Suppressor macrophage treated with lipopolysaccharide for 1 hour (primary cell): ENCODE measurements at places on chromosomes 3 and 15.

DNA sequence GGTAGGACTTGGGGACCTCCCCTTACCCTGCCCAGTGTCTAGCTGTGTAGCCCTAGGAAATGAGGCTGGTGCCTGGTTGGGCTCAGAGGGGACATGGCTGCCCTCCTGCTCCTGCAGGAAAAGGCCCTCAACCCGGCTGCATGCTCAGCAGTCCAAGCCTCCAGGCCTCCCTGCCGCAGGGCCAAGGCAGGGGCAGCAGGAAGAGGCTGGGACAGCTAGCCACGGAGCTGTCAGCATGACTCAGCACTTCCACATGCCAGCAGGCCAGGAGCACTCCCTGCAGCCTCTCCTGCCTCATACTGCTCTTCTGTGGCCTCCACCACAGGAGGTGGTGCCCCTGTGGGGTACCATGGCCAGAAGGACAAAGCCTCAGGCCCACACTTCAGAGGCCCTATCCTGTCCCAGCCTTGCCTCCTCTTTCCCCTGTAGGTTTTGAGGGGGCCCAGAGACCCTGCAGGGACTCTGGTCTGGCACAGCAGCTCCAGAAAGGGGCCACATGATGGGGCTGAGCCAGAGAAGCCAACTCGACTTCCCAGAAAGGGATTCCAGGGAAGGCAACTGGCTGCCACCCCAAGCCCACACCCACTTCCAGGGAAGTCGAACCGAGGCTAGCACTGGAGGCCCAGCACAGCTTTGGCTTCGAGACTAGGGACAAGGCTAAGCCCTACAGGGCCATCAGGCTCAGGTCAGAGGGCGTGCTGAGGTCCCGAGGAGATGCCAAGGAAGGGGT lies 19.5 kb downstream of the TKT start:
- DNase-seq: peak; percentile 82

- no peak for DNase-seq
Observed at GRCh38 chr3:29583861-29584260, 303.0 kb downstream of the RBMS3 start.

GRCh38 chr3:77091809-77092208 lies 51.9 kb downstream of the ROBO2 start:
- no peak for DNase-seq

DNA sequence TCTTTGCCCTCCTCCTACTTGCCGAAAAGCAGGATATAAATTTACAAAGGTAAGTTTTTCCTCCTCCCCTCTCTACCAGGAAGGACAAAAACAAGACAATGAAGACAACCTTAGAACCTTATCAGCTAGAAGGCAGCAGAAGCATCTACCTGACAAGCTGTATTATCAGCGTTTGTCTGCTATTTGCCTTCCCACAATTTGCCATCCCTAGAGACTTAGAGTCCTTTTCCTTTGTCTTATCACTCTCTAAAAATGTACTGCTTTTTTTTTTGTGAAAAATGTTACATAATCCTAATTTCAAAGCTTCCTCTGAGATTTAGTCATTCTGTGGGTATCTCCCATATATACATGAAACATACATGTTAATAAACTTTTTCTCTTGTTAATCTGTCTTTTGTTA lies 176.9 kb upstream of the PROK2 start:
- no peak for DNase-seq

DNA sequence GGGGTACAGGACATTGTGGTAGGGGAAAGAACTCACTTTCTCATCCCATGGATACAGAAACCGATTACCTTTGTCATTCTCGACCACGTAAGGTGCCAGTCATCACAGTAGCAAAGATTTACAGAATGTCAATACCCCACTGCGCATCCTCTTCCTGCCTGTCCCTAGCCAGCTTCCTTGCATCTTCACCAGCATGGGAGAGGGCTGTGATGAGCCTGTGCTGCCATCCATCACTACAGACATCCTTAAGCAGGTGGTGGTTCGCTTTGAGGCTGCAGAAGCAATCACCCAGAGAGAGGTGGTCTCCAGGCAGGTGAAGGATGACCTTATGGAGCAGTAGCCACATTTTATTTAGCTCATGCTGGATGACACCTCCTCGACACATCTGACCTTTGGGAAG lies 23.3 kb upstream of the ARIH1 start:
- DNase-seq: no peak

- DNase-seq: no peak
Observed at GRCh38 chr3:52176180-52176752, 21.7 kb upstream of the ALAS1 start.

DNA sequence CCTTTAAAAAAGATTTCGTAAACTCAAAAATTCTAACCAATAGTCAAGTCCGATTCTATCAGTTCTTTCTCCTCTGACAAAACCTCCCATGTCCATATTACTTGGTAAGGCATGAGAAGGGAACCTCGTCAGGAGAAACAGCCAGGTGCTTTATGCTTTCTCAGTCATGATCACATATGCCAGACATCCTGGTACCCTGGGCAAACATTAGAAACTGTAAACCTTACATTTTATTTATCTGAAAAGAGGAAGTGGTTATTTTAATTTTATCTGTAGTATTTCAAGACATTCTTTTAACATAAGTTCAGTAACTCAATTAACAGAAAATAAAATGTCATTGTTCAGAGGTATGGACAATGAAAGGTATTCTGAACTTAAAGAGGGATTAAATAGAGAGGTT lies 474.8 kb upstream of the GBE1 start:
- DNase-seq: no peak

GRCh38 chr3:43870844-43871626 lies 180.3 kb downstream of the ABHD5 start:
- DNase-seq: no peak

GRCh38 chr3:152455989-152456388 lies 187.3 kb downstream of the MBNL1 start:
- DNase-seq: no peak

DNA sequence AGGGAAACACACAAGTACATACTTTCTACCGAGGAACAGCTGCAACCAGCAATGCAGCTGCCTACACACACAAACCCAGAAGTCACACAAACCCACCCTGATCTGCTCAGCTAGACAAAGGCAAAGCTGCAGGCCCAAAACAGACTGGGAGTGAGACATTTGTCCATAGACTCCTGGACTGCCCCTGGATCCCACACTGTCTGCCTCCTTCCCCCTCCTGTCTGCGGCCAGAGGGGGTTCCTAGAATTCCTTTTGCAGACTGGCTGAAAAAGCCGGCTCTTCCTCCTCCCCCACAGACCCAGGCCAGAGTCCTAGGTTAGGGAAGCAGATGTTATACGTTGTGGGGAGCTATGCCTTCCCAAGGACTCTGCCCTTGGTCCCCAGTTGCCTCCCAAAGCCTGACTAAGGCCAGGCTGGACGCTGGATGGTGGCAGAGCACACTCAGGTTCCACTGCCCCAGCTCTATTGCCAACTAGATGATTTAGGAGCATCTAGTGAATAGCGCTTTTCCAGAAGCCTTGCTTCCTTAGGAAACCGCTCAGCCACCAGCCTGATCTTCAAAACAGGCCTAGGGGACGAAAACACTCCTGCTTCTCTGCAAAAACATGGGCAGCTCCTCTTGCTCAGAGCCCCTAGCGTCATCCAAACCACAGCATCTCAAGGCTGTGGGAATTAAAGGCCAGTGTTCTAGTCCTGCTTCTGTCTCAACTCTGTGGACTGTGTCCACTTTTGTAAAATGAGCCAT lies 37.4 kb upstream of the CILP start:
- no peak for DNase-seq

- DNase-seq: no peak
Observed at GRCh38 chr15:74036271-74037170, 42.0 kb downstream of the PML start.

DNA sequence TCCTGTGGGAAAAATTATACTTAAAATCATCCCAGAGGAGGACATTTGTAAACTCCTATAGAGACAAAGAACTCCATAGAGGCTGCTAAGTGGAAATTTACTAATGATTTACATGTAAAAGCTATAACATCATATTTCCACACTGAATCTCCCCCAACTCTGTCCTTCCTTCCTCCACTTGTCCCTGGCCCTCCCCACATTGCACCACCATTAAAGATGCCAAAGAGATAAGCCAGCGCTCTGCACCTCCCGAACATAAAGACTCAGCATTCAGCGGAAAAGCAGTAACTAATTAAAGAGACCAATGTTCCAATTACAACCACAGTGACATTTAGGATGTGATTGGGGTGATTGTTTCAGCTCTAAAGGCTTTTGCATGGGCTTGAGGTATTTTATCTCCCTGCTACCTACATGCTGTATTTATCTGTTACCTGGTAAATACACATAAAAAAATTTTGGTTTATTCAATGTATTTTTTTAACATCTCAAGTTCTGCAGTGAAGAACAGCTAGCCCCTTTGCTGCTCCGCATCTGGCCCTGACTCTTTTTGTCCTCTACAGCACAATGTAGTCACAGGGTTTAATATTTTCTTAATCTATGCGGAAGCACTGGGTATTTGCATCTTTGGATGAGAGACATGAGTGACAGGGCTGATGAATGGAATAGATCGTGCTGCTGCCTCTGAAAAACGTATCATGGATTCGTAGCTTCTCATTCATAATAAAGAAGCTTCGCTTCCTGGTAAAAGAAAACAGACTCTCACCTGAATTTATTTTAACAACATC lies 35.3 kb upstream of the B3GNT5 start:
- no peak for DNase-seq

GRCh38 chr3:153277029-153277428 lies 115.0 kb downstream of the RAP2B start:
- DNase-seq: no peak

GRCh38 chr15:78207110-78207458 lies 27.3 kb downstream of the ACSBG1 start:
- no peak for DNase-seq

DNA sequence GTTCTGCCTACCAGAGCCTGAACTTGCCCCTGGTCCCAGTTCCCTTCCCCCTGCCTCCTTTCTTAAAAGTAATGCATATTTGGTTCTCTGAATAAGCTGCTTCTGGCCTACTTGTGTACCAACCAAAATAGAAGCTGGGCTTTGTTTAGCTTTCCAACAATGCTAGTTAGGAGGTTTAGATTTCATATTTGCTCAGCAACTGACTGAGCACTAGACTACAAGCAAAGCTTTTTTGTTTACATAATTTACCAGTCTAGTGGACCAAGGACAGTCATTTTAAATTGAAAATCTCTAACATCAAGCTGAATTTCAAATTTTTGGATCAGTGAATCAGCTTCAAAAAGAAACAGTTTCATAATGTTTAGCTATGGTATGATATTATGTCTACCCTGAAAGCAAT lies 331.2 kb downstream of the ULK4 start:
- no peak for DNase-seq

- DNase-seq: no peak
Observed at GRCh38 chr3:126340596-126340942, 16.6 kb downstream of the KLF15 start.

GRCh38 chr3:84224262-84224661 lies 734.5 kb upstream of the CADM2 start:
- no peak for DNase-seq

- peak; percentile 68 for DNase-seq
Observed at GRCh38 chr15:87902772-87903426, 353.6 kb downstream of the NTRK3 start.

GRCh38 chr15:42102646-42103235 lies 8.4 kb upstream of the PLA2G4D start:
- DNase-seq: peak; percentile 42

GRCh38 chr3:167166594-167167253 lies 213.4 kb downstream of the ZBBX start:
- no peak for DNase-seq

- DNase-seq: no peak
Observed at GRCh38 chr3:121018917-121019321, 110.9 kb downstream of the STXBP5L start.

- DNase-seq: no peak
Observed at GRCh38 chr3:109923431-109923830, 586.1 kb upstream of the DPPA4 start.

GRCh38 chr3:57889807-57890206 lies 118.4 kb upstream of the FLNB start:
- DNase-seq: no peak

GRCh38 chr3:56825567-56826438 lies 24.1 kb upstream of the ARHGEF3 start:
- DNase-seq: peak; percentile 28

DNA sequence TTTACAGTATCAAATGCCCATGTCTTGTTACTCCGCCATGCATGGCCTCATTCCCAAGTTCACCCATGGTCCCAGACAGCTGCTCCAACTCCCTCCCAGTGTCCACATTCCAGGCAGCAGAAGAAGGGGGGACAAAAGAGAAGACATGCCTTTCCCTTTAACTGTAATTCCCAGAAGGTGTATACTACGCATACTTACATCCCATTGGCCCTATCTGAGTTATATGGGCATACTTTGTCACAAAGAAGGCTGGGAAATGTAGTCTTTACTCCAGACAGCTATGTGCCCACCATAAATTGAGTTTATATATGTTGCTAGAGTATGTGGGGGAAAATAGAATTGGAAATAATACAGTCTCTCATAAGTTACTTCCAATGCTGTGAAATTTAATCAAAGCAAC lies 70.5 kb downstream of the ERC2 start:
- DNase-seq: no peak

- no peak for DNase-seq
Observed at GRCh38 chr3:152051501-152052404, 178.3 kb downstream of the SUCNR1 start.

GRCh38 chr3:189099505-189100290 lies 72.1 kb upstream of the TPRG1 start:
- DNase-seq: no peak

DNA sequence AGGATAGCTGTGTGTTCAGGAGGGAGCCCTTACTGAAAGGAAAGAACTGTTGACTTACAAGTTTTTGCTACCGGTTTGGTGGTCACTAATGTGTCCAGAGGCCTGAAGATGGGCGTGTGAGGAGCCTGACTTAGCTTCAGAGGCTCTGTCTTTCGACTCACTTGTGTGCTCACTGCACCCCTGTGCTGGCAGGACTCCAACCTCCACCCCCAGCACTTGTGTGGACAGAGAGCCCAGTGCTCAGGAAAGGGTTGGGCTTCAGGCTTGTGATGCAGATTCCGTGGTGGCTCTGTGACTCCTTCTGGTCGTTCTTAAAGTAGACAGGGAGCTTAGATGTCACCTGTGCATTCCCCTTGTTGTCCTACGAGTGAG lies 100.9 kb downstream of the PGPEP1L start:
- DNase-seq: no peak

- DNase-seq: no peak
Observed at GRCh38 chr15:66924889-66925288, 140.5 kb upstream of the SMAD3 start.

DNA sequence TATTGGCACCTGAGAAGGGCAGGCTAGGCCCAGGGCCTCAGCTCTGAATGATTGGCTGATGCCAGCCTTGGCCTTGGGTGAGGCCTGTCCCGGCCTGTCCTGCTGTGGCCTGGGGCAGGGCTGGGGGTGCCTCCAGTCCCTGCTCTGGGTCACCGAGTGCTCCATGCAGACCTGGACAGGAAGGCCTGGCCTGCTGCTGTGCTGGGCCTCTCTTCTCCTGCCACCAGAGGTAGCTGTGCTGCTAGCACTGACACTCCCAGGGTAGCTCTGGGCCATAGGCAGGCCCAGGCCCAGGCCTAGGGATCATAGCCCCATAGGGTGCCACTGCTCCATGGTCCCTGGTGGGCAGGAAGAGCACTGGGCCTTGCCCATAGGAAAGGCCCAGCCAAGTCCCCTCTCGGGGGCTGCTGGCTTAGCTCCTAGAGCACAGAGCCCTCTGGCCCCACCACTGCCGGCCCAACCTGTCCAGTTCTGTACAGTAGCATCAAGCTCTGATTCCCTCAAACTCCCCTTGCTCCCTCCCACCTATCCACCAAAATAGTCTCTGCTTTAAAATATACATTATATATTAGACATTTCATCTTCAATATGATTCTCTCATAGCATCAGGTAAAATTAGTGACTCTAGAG lies 18.2 kb downstream of the ABTB1 start:
- no peak for DNase-seq

GRCh38 chr3:63864008-63864964 lies 619 bp downstream of the ATXN7 start:
- peak; percentile 68 for DNase-seq

- peak; percentile 40 for DNase-seq
Observed at GRCh38 chr15:67823314-67824196, 1.8 kb upstream of the SKOR1 start.
